ENCODE measurements at places on chromosomes 2 and 18.

DNA sequence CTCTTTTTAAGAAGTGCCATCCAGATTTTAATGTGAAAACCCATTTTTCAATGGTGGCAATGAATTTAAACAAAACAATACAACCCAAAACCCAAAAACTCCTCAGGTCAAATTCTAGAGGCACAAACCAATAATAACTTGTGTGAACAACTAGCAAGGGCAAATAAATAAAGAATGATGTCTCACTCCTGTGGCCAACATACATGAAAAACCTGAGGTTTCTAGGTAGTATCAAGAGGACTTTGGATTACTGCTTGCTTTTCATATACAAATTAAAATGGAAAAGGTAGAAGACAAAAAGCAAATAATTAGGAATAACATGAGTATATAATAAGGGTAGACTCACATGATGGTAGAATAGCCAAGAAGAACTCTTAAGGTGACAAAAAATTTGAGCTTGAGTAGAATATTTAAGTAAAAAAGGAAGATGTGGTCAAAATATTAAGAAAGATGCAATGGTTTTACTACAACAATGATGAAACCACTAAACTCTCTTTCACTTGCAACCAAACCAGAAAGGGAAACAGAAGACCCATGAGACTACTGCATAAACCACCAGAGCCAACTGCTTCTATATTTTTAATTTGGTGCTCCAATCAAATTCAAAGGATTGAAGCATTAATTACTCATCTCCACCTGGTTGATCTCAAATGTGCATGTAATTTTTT, 53.5 kb downstream of the DARS1 start:
- no peak for DNase-seq

DNA sequence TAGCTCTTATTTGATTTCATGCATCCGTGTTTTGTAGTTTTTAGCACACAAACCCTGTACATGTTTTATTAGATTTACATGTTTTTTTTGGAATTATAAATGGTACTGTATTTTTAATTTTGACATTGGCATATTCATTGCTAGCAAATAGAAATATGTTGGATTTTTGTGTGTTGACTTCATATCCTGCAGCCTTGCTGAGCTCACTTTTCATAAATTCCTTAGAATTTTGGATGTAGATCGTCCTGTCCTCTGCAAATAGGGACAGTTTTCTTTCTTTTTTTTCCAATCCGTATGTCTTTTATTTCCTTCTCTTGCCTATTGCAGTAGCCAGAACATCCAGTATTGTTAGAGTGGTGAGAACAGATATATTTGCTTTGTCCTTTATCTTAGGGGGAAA, 46.7 kb upstream of the GPR17 start:
- DNase-seq, result peak; percentile 32

- no peak for DNase-seq
These were observed 41.8 kb downstream of the NCK2 start for GRCh38 chr2:105786231-105787230.

DNA sequence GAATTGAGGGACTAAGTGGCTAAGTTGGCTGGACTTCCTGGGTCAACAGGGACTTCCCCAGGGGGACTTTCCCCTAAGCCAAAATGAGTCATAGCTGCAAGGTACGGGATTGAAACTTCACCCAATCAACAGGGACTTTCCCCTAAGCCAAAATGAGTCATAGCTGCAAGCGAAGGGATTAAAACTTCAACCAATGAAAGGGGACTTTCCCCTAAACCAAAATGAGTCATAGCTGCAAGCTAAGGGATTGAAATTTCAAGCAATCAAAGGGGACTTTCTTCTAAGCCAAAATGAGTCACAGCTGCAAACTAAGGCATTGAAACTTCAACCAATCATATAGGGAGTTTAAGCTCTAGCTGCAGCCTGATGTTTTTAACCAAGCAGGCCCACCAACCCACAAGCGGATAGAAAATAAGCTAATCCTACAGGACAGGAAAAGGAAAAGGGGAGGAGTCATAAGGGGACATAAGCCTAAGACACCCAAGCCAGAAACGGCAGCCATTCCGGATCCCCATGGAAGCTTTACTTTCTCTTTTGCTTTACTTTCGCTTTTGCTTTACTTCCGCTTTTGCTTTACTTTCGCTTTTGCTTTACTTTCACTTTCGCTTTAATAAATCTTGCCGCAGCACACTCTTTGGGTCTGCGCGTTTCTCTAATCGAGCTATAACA, 1375.4 kb upstream of the CELF4 start:
- DNase-seq, result peak; percentile 78

GRCh38 chr2:23404426-23404825, 19.4 kb downstream of the KLHL29 start:
- peak; percentile 87 for DNase-seq

GRCh38 chr2:69141061-69141460, 128.1 kb downstream of the ANTXR1 start:
- no peak for DNase-seq

GRCh38 chr2:196356332-196356731, 185.0 kb upstream of the STK17B start:
- DNase-seq, result no peak

DNA sequence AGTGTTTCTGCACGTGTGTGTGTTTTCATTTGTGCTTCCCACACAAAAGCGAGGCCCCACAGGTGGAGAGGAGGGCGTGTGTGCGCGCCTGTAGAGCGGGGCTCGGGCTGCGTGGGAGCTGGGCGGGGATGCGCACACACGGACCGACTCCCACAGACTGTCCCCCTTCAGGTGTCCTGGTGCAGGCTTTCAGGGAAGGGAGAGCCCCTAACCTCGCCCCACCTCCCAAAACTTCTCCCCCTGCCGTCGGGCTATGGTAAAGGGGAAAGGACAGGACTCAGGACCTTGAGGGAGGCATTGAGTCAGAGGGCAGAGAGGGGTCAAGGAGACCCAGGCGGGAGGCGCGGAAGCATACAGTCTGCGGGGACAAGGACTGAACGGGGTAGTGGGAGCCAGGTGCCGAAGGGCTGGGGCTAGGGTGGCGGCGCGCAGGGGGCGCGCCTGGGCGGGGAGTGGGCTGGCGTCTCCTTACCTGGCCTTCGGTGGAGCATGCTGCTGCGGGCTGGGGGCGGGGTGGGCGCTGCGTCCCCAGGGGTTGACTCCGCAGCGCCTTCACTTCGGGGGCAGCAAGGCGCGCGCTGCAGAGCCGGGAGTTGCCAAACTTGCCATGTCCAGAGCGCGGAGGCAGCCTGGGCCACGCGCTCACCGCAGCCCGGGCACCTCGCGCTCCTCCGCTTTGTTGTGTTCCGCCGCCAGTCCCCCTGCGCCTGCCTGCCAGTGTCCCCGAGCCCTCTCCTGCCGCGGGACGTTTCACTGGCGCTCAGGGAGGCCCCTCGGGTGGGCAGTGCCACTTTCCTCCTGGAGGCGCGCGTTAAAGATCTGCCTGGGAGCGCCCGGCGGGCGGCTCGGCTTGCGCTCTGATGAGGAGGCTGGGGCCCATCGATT, 302.0 kb downstream of the NCKAP5 start:
- DNase-seq, result peak; percentile 41

GRCh38 chr18:46719388-46719787, 37.5 kb downstream of the ST8SIA5 start:
- DNase-seq, result no peak

- DNase-seq, result no peak
These were observed 14.2 kb downstream of the HPCAL1 start for GRCh38 chr2:10316860-10317259.

DNA sequence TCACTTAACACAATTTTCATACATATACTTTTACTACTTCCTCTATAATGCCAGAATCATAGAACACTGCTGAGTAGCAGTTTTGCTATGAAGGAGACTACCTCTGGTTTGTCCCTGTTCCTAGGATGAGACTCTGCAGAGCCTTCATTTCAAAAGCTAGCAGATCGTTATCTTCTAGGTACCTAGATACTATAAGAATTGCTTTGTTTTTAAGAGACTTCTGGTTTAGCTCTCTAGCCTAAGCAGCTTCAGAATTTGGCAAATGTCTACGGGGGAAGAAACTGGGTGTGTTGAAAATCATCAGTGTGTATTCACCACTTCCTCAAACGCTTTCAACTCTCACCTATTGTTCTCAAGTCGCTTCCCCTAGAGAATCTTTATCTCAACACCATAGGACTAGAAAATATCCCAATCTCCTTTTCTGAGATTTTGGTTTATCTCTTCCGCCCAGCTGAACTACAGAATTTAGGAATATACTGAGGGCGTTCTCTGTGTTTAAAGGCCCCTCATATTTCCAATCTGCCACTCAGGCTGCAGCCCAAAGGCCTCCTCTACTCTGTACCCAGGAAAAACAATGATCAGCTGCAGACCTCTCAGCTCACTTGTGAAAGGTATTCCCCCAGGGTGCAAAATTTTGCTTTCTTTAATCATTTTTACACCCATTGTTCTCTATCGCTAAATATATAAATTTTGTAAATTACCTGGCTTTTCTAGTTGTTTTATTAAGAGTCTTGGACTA, 28.7 kb downstream of the SMAD2 start:
- DNase-seq, result no peak

- DNase-seq, result no peak
These were observed 132.0 kb upstream of the REV1 start for GRCh38 chr2:99621774-99622173.

DNA sequence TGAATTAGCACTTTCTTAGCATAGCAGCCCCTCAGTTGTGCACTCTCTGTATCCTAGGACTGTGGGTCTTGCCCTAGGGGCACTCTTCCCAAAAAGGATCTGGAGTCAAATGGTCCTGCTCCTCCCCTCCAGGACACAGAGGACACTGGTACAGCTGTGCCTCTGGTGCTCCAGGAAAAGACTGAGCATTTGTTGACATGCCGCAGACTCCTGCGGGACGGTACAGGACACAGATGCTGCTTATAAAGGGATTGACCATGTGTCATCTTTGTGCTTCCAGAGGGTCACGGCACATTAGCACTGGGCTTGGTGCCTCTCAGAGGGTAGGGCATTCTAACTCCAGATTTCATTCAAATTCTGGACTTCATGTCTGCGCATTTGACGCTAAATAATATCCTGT, 110.5 kb downstream of the KLF7 start:
- no peak for DNase-seq

GRCh38 chr2:10234409-10235094, 68.2 kb upstream of the HPCAL1 start:
- no peak for DNase-seq

DNA sequence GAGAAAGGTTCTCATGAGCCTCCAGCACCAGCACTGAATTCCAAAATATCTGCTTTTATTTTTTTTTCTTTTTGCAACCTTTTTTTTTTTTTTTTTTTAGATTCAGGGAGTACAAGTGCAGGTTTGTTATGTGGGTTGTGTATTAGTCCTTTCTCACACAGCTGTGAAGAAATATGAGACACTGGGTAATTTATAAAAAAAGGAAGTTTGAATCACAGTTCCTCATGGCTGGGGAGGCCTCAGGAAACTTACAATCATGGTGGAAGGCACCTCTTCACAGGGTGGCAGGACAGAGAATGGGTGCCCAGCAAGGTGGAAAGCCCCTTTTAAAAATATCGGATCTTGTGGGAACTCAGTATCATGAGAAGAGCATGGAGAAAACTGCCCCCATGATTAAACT, 7.9 kb upstream of the TMX3 start:
- DNase-seq, result no peak

DNA sequence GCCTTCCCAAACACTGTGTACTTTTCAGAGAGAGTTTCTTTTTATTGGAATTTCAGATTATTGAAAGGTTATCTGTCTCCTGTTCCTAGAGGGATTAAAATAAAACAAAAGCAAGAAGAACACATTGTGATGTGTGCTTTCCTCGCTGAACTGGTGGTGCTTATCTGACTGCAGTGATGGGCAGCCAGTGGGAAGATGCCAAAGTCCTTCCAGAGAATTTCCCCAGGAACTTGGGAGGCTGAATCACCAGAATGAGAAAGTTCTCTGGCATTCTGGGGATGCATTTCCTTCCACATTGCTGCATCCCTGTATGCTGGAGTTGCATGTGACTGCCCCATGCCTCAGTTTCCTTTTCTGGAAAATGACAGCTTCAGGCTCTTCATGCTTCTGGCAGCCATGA, 53.9 kb upstream of the SEC11C start:
- peak; percentile 25 for DNase-seq

DNA sequence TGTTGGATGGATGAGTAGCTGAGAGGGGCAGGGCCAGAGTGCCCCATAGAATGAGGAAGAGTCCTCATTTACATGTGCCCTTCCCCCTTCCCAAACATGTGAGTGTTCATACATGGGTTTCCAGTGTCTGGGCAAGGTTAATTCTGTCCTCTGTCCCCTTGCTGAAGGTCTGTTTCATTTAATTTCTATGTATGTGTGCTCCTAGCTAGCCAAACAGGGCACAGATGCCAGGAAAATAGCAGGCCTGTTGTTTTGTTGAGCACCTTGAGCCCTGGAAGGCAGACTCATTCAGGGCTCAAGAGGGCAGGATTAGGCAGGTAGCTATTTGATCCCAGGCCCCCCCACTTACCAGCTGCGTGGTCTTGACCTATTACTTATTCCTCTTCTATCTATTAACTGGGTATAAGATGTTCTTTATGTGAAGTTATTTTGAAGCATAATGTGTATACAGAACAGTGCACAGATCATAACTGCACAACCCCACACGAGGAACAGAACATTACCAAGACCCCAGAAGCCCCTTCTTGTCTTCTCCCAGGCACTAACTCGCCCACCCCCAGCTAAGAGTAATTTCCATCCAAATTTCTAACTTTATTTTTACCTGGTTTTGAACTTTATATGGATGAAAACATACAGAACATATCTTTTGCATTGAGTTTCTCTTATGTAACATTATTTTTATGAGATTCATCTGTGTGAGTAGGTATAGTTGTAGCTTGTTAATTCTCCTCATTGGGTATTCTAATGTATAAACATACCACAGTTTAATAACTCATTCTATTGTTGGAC, 164.3 kb downstream of the RPIA start:
- no peak for DNase-seq

GRCh38 chr2:68809324-68810240, 61.6 kb downstream of the BMP10 start:
- no peak for DNase-seq

GRCh38 chr2:47026748-47027534, 111.3 kb upstream of the MCFD2 start:
- DNase-seq, result no peak

DNA sequence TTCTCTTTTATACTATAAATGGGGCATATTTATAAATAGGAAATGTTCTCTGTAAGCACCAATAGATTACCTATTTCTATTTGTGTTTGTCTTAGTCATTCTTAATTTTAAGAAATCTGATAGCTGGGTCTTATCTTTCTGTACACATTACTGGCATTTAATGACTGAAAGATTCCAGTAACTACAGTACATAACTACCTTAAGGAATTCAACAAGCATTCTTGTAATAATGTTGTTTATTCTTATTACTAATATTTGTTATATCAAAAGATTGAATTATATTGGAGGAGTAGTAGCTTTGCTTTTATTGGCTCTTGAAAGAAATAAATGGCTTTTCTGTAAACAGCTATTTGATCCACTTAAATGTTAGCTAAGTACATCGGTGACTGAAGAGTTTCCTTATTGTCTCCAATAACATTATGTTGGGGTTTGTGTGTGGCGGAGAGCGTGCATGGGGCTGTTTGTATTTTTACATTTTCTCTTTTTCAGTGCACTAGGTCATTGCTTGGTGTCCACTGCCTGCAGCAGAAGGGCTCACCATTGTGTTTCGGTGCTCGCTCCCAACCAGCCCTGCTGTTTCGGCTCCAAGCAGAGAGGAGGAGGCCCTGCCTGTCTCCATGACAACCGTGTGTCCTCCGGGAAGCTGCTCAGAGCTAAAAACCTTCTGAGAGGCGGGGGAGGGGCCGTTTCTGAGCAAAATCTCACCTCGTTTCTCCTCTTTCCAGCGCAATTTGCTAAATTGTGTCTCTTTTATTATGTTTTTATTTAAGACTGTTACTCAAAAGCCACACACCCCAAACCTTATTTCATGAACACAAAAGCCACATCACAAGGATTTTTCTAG, 112.5 kb upstream of the SLC38A11 start:
- peak; percentile 28 for DNase-seq

All from iris pigment epithelial cell (primary cell).